ENCODE measurements at places on chromosomes 12 and 14. TPM values are rescaled to one million over a fixed set of nuclear protein-coding genes. Genes with fewer than 3 reads are reported as not detected.
A peak's percentile ranks its signal among the peaks of the same experiment; 100 is the strongest.

Gene ITGA7
- total RNA-seq = 0.44 TPM

Gene LRFN5
- total RNA-seq = not detected

Gene SINHCAF
- 62.1 TPM for total RNA-seq

DNA sequence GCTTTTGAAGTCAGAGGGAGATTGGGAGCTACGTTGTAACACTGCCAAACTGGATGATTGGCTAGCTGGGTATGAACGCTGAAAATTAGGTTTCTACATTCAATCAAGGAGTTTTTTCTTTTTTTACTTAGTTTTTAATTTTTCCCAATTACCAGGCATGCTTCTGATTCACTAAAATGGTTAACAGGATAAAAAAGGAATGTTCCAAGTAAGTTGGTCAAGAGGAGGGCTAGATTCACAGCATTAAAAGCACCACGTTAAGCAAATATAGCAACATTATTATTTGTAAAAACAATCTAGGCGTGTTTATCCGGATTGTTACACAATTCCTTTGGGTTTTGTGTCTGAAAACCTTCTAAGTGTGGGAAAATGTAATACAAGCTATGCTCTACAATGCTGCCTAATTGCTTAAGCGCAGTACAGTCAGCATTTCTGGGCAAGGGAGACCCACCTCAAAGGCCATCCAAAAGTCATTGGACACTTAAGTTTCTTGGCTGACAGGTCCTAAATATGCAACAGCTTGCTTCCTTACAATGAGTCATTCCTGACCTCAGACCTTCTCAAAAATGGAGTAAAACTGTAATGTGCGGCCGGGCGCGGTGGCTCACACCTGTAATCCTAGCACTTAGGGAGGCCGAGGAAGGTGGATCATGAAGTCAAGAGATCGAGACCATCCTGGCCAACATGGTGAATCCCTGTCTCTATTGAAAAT is 1.2 kb downstream of the RPLP0 start:
- DNase-seq = peak; percentile 44

- DNase-seq = no peak
Measured at GRCh38 chr12:97301576-97301975, 161.0 kb upstream of the RMST start.

DNA sequence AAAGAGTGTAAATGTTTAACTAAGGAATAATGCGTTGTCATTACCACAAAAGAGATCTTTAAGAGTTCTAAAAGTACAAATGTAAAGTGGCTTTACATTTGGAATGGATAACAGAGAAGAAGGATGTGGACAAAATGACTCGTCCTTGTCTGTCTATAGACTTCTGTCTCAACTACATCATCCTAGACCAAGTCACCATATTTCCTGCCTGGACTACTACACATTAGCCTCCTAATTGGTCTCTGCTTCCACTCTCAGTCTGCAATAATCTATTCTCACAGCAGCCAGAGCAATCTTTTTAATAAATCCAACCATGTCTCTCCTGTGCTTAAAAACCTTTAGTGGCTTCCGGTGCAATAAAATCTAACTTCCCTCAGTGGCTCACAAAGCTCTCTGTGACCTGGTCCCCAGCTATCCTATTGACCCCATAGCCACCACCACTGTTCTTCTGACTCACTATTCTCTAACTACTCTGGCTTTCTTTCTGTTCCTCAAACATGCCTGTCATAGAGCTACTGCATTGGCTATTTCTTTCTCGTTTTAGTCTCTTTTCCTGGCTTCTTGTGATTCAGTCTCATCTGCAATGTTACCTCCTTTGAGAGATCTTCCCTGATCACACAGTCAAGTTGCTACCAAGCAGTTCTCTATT is 91.1 kb downstream of the MYF5 start:
- no peak for DNase-seq

GRCh38 chr12:94404854-94405253 is 54.8 kb downstream of the CEP83 start:
- no peak for DNase-seq

DNA sequence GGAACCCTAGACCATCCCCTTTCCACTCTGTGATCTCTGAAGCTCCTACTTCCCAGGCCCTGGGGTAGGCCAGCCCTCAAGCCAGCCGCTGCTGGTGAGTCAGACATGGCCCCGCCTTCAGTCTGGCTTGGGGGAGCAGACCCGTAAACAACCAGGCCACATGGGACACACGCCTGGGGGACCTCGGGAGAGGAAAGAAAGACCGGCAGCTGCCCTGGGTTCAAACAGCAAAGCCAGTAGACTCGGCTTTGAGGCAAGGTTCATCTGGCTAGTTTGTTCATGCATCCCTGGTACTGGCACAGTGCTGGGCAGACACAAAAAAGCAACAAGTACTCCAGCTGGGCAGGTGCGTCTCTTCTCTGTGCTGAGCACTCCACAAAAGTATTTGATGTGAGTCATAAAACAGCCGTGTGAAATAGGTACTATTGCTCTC is 101.9 kb downstream of the SETD3 start:
- DNase-seq = peak; percentile 95

- DNase-seq = no peak
Measured at GRCh38 chr12:92290350-92290695, 144.7 kb upstream of the BTG1 start.

Gene FOXM1
- total RNA-seq = 91.0 TPM

Gene ARG2
- total RNA-seq = 18.2 TPM

DNA sequence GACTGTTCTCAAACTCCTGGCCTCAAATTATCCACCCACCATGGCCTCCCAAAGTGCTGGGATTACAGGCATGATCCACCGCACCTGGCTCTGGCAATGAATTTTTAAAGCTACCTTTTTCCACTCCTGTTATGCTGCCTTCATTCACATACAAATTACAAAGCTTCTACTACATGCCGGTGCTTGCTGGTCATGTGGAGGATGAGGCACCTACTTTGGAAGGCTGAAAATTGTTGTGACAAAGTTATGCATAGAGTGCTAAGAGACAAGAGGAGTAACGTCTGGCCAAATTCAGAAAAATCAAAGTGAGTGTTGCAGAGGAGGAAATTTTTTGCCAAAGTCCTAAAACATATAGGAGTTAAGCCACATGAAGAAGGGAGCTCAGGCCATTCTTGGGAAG is 191.7 kb upstream of the PPFIA2 start:
- DNase-seq = peak; percentile 71

GRCh38 chr14:94237983-94238382 is 55.1 kb downstream of the SERPINA10 start:
- DNase-seq = no peak

DNA sequence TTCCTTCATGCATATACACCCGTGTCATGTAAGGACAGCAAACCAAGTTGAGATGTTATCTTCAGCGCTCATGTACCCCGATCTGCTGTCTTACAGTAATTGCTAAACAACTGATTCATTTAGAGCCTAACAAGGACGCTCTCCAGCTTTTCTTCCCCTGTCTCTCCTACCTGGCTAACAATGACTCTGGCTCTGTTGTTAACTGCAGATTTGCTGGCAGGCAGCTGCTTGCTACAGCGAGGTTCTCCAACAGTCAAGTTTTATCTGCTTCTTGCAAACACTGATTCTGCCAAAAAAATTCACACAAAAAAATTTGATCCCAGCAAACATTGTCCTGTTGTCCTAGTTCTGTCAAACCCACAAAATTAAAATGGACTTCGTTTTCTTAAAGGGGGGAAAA is 101.6 kb downstream of the OTX2 start:
- no peak for DNase-seq

DNA sequence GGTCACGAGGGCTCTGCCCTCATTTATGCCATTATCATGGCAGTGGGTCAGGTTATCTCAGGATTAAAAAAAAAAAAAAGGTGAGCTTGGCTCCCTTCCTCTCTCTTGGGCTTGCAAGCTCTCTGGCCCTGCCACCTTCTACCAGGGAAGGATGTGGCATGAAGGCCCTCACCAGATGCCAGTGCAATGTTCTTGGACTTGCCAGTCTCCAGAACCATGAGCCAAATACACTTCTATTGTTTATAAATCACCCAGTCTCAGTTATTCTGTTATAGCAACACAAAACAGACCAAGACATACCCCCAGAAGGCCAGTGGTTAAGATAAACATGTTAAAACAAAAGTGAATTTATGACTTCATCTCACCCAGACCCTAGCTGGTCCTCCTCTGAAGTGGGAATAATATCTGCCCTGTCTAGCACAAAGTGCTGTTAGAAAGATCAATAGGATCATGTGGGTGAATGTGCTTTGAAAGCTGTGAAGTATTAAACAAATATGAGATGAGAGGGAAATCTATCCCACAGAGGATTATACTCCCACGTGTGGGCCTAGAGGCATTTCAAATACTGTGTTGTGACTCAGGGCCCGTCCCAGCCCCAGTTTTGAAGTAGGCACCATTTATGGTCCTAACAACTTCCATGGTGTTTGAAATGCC is 88.6 kb downstream of the NINJ2 start:
- peak; percentile 63 for DNase-seq

GRCh38 chr12:57242329-57242690 is 8.7 kb downstream of the STAC3 start:
- no peak for DNase-seq

- no peak for DNase-seq
Measured at GRCh38 chr12:14802247-14802646, 1.0 kb downstream of the WBP11 start.

GRCh38 chr14:96256407-96256806 is 397 bp downstream of the BDKRB1 start:
- DNase-seq = peak; percentile 54

DNA sequence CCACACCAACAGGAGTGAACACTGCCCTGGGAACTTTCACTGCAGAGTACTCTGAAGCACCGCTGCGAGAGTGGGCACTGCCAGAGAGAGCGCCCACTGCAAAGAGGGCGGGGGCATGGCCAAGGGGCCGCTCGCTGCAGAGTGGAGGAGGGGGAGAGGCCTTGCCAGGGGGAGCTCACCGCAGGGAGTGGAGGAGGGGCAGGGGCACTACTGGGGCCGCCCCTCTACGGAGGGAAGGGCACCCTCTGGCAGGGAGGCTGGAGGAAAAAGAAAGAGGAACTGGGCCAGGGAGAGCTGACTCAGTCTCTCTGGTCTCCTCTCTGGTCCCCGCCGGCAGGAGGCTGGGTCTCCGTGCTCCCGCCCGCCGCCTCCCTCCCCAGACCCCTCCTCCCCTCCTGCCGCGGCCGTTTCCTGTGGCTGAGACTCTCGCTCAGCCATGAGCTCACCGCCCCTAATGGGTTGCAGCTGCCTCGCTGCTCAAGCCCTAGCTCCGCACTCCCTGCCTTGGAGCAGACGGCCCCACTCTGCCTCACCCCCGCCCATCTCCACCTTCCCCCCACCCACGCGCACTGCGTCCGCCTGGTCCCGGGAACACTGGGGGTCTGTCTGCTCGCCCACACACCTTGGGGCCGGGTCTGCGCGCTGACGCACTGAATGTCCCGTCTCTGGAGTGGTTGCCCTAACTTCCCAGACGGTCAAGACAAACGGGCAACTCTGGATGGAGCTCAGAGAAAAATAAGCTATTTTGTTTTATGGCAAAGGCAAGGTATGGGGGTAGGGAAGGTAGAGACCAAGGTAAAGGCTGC is 1.3 kb downstream of the ARHGEF40 start:
- no peak for DNase-seq

- no peak for DNase-seq
Measured at GRCh38 chr12:52183544-52183910, 8.3 kb downstream of the KRT80 start.

Gene SERPINA4
- total RNA-seq = not detected

Gene AVPR1A
- total RNA-seq = not detected

DNA sequence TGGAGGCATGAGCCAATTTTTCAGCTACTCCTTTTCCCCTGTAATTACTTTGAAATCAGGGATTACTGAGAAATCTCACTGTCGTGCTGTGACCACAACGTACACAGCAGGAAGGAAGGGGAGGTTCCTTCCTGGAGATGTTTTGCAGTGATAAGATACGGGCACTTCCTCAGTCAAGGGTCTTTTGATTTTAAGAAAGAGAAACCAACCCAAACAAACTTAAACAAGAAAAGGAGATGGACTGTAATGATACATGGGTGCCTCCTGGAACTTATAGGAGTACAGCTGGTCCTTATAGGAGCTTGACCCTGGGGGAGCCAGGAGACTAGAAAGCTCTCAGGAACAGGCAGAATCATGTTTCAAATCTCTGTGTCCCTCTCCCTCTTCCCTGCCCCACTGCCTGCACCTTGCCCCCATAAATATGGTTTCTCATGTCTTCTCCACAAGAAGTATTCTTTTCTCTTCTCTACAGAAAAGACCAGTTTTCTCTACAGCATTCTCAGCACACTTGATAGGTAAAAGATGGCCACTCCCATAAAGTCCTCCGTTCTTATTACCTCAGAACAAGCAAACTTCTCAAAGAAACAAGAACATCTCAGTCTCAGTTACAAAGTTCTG is 281.1 kb upstream of the AMIGO2 start:
- no peak for DNase-seq

DNA sequence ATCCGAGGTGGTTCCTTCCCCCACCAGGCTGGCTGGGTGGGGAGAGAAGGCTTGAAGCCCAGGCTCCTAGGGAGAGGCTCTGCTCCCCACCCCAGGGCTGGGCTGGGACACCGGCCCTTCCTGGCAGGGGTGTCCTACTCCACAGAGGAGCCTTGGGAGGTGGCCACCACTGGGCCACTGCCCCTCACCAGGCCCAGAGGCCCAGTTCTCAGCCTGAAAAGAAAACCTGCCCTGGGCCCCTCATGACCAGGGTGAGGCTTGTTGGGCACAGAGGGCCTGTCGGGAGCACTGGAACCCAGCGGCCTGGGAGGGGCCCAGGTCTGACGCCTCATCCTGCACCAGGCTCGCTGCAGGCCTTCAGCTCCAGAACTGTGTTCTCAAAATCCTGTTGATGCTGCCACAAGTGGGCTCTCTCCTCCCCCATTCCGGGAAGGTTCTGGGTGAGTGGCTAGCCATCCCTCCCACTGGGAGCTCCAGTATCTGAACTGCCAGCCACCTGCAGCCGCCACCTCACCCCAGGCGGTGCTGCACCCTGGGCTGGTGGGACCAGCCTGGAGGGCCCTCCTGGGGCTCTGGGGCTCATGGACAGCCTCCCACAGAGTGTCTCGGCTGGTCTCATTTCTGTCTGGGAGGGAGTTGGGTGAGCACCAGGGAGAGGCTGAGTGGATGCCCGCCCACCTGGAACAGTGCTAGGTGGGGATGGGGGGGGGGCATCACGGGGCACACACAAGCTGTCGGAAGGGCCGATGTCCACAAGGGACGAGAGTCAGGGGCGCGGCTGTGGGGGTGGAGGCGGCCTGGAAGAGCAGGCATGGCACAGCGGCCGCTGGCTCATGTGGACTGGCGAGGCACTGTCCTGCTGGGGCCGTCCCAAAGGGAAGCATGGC is 11.8 kb downstream of the BAG5 start:
- no peak for DNase-seq
